ENCODE measurements at places on chromosomes 1 and 21. TPM values are rescaled to one million over a fixed set of nuclear protein-coding genes. Genes with fewer than 3 reads are reported as not detected.

DNA sequence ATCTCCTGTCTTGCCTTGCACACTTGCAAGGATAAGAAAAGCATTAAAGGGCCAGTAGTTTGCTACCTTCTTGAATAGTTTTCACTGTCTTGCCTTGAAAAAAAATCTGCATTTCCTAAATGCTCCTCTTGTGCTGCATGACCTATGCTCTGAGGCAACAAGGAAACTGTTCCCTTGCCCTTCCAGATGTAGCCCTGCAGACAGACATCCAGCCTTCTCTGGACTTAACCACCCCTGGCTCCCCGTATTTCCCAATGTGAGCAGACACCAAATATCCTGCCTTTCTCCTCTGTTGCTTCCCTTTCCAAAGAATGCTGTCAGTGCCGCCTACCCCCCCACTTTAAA, 177.6 kb downstream of the GABPA start:
- no peak for DNase-seq
- no peaks in the 10 kb centered on the region for H3K27me3 ChIP-seq
- no peak overlapping the region for H3K4me3 ChIP-seq
- peaks cover 40% of the 10 kb centered on the region for H3K4me1 ChIP-seq

DNA sequence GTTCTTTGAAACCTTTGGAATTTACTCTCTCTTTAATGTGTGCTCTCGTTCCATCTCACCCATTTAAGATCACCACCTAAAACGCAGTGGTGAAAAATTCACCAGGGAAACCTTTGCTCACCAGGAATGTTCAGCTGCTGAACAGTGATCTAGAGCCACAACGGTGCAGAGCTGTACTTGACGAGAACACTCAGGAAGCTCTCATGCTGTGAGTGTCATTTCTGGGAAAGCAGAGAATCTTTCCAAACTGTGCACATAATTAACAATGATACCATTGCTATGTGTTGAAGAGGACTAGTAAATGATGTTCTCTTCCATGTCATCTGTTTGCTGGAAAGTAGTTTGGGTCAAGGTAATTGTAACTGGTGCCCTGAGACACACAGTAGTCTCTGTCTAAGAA, 117.1 kb downstream of the ZZZ3 start:
- H3K27me3 ChIP-seq, result no peaks in the 10 kb centered on the region
- H3K4me3 ChIP-seq, result no peak overlapping the region
- H3K4me1 ChIP-seq, result peaks cover 11% of the 10 kb centered on the region
- DNase-seq, result no peak
- no peak overlapping the region for H3K27ac ChIP-seq

DNA sequence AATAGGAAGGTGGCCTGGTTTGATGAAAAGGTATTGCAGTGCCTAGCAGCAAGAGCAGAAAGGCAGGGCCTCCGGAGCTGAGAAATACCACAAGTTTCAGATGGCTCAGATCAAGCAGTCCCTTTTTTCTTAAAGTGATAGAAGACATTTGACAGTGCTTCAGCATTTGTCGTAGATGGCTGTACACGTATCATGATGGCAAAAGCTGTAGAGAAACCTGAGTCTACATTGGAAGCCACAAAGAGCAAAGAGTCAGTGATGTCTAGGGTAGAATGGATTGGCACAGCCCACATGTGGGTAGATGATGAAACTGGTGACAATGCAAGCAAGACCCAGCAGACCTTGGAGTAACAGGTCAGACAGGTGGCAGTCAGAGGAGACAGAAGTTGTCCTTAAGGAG, 101.3 kb upstream of the ARTN start:
- H3K4me1 ChIP-seq, result peaks cover 19% of the 10 kb centered on the region
- no peaks in the 10 kb centered on the region for H3K36me3 ChIP-seq
- no peaks in the 10 kb centered on the region for H3K27me3 ChIP-seq
- H3K4me3 ChIP-seq, result no peak overlapping the region
- no peak overlapping the region for H3K27ac ChIP-seq

DNA sequence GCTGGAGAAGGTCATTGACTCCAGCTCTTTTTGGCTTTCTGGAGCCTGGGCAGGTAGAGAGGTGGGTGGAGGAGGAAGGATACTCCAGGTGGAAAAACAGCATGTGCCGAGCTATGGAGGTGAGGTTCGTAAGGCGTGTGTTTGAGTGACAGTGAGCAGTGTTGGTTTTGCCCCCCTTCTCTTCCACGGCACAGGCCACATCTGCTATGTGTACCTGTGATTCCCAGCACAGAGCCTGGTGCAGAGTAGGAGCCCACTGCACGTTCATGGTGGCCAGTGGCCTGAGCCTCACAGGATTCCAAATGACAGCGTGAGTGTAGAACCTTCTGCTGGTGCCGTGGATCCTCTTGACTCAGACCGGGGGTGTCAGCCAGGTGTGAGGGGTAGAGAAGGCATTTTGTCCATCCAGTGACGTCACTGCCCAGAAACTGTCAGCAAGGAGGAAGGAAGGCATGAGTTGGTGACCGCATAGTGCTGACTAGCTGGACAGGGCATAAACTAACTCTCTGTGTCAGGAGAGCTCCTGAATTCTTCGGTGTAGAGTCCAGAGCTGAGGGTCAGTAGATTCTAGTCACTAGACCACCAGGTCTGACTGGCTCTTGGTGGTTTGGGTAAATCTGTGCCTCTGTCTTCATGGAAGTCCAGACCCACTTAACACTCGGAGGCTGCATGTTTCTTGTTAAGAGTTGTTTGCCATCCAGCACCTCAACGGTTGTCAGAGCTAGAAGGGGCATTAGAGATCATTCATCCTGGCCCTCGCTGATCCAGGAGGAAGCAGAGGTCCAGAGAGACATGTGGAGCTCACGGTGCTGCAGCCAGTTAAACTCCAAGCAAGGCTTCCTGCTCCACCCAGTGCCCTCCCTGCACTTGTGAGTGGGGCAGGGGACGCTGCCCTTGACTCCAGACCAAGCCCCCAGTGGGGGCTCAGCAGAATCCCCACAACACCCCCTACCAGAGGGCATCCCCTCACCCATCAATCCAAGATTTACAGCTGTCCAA, 3.8 kb downstream of the QSOX1 start:
- no peak overlapping the region for H3K27ac ChIP-seq
- no peak overlapping the region for H3K4me3 ChIP-seq
- no peaks in the 10 kb centered on the region for H3K36me3 ChIP-seq
- peaks cover 65% of the 10 kb centered on the region for H3K4me1 ChIP-seq
- H3K27me3 ChIP-seq, result no peaks in the 10 kb centered on the region

DUSP10 gene
- total RNA-seq, result 7.0 TPM

DNA sequence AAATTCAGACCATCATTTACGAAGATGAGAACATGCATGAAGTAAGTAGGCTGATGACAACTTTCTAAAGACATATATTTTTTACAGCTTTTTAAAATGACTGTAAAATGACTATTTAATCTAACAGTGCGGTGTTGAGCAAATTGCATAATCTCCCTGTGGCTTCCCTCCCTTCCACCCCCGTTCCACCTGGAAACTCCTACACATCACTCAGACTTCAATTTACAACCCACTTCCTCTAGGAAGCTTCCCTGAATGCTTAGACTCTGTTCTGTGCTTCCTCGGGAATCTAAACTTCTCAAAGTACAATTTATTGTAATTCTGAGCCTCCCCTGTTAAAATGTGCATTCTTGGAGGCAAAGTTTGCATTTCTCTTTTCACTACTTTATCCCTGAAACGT, 354.9 kb downstream of the DPYD start:
- H3K4me3 ChIP-seq, result no peak overlapping the region
- H3K27ac ChIP-seq, result no peak overlapping the region
- no peaks in the 10 kb centered on the region for H3K27me3 ChIP-seq
- H3K36me3 ChIP-seq, result peaks cover 3% of the 10 kb centered on the region
- H3K4me1 ChIP-seq, result no peaks in the 10 kb centered on the region

GRCh38 chr1:28974432-28974831, 60.1 kb downstream of the EPB41 start:
- no peak for DNase-seq
- no peak overlapping the region for H3K27ac ChIP-seq
- no peak overlapping the region for H3K4me3 ChIP-seq
- H3K4me1 ChIP-seq, result peaks cover 14% of the 10 kb centered on the region

DNA sequence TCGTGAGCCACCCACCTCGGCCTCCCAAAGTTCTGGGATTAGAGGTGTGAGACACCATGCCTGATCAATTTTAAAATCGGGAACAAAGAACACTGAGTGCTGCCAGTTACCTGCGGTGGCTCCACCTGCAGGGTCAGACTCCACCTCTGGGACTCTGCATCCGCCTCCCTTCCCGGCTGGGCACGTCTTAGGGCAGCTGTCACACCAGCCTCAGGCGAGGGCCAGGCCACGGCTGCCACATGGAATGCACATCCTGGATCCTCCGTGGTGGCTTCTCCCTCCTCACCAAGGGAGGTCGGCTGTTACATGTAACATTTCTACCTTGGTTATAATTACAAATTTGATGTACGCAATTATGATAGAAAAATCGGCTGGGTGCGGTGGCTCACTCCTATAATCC, 5.9 kb upstream of the MXRA8 start:
- peaks cover 20% of the 10 kb centered on the region for H3K4me1 ChIP-seq
- DNase-seq, result no peak
- H3K36me3 ChIP-seq, result no peaks in the 10 kb centered on the region
- H3K4me3 ChIP-seq, result no peak overlapping the region
- no peak overlapping the region for H3K27ac ChIP-seq

ETV3 gene
- 15.5 TPM for total RNA-seq

GJA9 gene
- not detected for total RNA-seq

- DNase-seq, result no peak
- no peak overlapping the region for H3K27ac ChIP-seq
Observed at GRCh38 chr1:118290046-118290445, 105.0 kb upstream of the SPAG17 start.

TTC39A gene
- total RNA-seq, result 14.5 TPM

DCST2 gene
- total RNA-seq, result 0.17 TPM

- DNase-seq, result no peak
- H3K27ac ChIP-seq, result no peak overlapping the region
- H3K4me3 ChIP-seq, result no peak overlapping the region
- peaks cover 28% of the 10 kb centered on the region for H3K27me3 ChIP-seq
Observed at GRCh38 chr1:19049128-19049768, 92.8 kb upstream of the IFFO2 start.

SIM2 gene
- not detected for total RNA-seq

GRCh38 chr1:8059161-8059622, 33.1 kb upstream of the ERRFI1 start:
- no peak overlapping the region for H3K4me3 ChIP-seq
- peaks cover 4% of the 10 kb centered on the region for H3K4me1 ChIP-seq
- H3K27ac ChIP-seq, result no peak overlapping the region
- H3K27me3 ChIP-seq, result no peaks in the 10 kb centered on the region
- no peak for DNase-seq

UBXN10 gene
- 0.71 TPM for total RNA-seq

LRRC39 gene
- total RNA-seq, result 149 TPM
